Activated CD8-positive, alpha-beta T cell treated with anti-CD3 and anti-CD28 coated beads for 36 hours (primary cell): ENCODE measurements at places on chromosomes 6 and 20. TPM values are rescaled to one million over a fixed set of nuclear protein-coding genes. Genes with fewer than 3 reads are reported as not detected.
A peak's percentile ranks its signal among the peaks of the same experiment; 100 is the strongest.

DNA sequence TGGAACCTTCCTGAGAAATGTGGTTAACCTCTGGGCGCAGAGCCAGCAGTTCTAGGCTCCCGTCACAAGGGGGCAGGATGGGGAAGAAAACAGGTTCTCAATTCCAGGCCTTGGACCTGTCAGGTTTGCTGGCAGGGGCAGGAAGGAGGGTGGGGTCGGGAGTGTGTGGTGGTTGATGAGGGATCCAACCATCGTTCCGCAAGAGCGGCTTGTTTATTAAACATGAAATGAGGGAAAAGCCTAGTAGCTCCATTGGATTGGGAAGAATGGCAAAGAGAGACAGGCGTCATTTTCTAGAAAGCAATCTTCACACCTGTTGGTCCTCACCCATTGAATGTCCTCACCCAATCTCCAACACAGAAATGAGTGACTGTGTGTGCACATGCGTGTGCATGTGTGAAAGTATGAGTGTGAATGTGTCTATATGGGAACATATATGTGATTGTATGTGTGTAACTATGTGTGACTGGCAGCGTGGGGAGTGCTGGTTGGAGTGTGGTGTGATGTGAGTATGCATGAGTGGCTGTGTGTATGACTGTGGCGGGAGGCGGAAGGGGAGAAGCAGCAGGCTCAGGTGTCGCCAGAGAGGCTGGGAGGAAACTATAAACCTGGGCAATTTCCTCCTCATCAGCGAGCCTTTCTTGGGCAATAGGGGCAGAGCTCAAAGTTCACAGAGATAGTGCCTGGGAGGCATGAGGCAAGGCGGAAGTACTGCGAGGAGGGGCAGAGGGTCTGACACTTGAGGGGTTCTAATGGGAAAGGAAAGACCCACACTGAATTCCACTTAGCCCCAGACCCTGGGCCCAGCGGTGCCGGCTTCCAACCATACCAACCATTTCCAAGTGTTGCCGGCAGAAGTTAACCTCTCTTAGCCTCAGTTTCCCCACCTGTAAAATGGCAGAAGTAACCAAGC is 29.6 kb downstream of the SRSF3 start:
- peaks cover 13% of the 10 kb centered on the region for H3K4me1 ChIP-seq
- peak overlapping the region; percentile 61 for H3K27ac ChIP-seq
- DNase-seq = peak; percentile 83
- H3K27me3 ChIP-seq = no peaks in the 10 kb centered on the region
- H3K4me3 ChIP-seq = no peak overlapping the region
- H3K36me3 ChIP-seq = peaks cover under 1% of the 10 kb centered on the region

DNA sequence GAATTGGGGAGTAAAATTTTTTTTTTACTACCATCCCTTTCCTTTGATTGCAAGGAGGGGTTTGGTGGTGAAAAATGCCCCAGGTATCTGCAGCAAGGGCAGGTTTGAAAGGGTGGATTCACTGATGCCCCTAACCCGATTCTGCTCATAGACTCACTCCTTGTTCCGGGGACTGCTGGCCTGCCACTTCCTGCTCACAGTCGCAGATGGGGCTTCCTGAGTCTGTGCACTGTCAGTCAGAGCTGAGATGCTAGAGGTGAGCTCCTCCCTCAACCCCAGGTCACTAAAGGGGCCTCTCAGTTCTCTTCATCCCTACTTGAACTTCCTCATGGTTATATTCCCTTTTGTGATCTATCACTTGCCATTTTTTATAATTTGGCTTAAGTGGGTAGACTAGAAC is 357.9 kb downstream of the FARS2 start:
- peaks cover 17% of the 10 kb centered on the region for H3K4me1 ChIP-seq
- H3K36me3 ChIP-seq = peaks cover 9% of the 10 kb centered on the region
- DNase-seq = peak; percentile 63
- H3K4me3 ChIP-seq = peak overlapping the region; percentile 11
- H3K27me3 ChIP-seq = no peaks in the 10 kb centered on the region

DNA sequence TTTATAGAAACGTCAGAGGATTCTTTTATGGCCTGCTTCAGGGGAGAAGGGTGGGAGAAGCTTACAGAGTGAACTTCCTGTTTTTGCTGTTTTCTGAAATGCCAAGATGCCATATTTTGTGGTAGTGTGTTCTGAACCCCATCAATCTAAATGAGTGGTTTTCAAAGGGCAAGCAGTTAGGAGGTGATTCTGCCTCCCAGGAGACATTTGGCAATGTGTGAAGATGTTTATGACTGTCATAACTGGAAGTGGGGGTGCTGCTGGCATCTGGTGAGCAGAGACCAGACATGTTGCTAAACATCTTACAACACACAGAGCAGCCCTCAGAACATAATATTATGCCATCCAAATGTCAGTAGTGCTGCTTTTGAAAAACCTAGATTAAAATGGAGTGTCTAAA is 6.0 kb upstream of the PRL start:
- H3K4me1 ChIP-seq = peaks cover 3% of the 10 kb centered on the region
- H3K27me3 ChIP-seq = no peaks in the 10 kb centered on the region
- H3K36me3 ChIP-seq = no peaks in the 10 kb centered on the region
- no peak overlapping the region for H3K27ac ChIP-seq
- no peak overlapping the region for H3K4me3 ChIP-seq

DNA sequence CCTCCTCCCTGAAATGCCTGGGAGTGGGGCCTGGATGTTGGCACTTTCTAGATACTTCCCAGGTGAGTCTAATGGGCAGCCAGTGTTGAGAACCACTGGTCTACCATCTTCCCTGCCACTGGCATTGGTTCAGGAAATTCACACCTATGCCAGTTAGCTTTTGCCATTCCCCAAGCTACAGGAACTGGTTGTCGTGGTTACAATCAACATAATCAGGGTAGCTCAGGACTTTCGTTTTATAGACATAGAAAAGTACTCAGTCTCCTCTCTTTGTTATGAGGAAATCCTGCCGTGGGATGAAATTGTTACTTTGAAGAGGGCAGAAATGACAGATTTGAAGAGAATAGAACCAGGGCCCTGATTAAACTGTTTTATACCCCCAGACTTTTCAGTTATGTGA is 127.9 kb upstream of the FOXO3 start:
- no peaks in the 10 kb centered on the region for H3K36me3 ChIP-seq
- peaks cover 1% of the 10 kb centered on the region for H3K27me3 ChIP-seq
- H3K4me3 ChIP-seq = no peak overlapping the region
- no peak for DNase-seq
- H3K27ac ChIP-seq = no peak overlapping the region
- H3K4me1 ChIP-seq = peaks cover 3% of the 10 kb centered on the region

GRCh38 chr6:97138581-97138980 is 144.4 kb downstream of the MMS22L start:
- peaks cover 2% of the 10 kb centered on the region for H3K36me3 ChIP-seq
- H3K27ac ChIP-seq = no peak overlapping the region
- H3K4me3 ChIP-seq = no peak overlapping the region
- H3K4me1 ChIP-seq = peaks cover 11% of the 10 kb centered on the region
- H3K27me3 ChIP-seq = no peaks in the 10 kb centered on the region

GRCh38 chr6:135722679-135723078 is 128.8 kb upstream of the PDE7B start:
- DNase-seq = peak; percentile 57
- peaks cover 6% of the 10 kb centered on the region for H3K36me3 ChIP-seq
- no peaks in the 10 kb centered on the region for H3K27me3 ChIP-seq
- no peak overlapping the region for H3K4me3 ChIP-seq
- H3K4me1 ChIP-seq = peaks cover 10% of the 10 kb centered on the region
- H3K27ac ChIP-seq = no peak overlapping the region

GRCh38 chr6:157761331-157761921 is 61.6 kb upstream of the SNX9 start:
- peaks cover 3% of the 10 kb centered on the region for H3K36me3 ChIP-seq
- peak; percentile 78 for DNase-seq
- H3K27ac ChIP-seq = peak overlapping the region; percentile 97
- H3K4me3 ChIP-seq = peak overlapping the region; percentile 62

Gene TSHZ2
- total RNA-seq = 0.38 TPM

Gene GNRH2
- 0.36 TPM for total RNA-seq

Gene LKAAEAR1
- total RNA-seq = 0.43 TPM
